Right cardiac atrium (tissue), 5 donors: ENCODE measurements at places on chromosomes 12 and 14.

- DNase-seq = no peak
These were observed 43.4 kb downstream of the BDKRB1 start for GRCh38 chr14:96299441-96299840.

DNA sequence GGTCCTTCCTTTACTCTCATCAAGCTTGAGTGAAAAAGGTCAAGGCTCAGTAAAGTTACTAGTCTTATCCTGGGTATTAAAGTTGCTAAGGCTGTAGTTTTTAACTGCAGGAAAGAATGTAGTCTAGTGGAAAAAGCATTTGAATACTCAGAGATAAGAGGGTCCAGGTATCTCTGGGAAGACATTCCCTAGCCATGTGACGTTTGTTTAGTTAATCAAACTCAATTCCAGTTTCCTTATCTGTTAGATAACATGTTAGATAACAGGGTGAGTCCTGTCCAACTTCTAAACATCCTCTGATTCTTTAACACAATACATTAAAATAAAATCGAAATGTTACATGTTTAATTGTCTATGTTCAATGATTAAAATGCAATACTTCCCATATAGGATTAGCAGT is 720.7 kb upstream of the LMO3 start:
- DNase-seq = no peak

- DNase-seq = peak; percentile 49
These were observed 36.4 kb downstream of the PDE3A start for GRCh38 chr12:20404576-20405346.

DNA sequence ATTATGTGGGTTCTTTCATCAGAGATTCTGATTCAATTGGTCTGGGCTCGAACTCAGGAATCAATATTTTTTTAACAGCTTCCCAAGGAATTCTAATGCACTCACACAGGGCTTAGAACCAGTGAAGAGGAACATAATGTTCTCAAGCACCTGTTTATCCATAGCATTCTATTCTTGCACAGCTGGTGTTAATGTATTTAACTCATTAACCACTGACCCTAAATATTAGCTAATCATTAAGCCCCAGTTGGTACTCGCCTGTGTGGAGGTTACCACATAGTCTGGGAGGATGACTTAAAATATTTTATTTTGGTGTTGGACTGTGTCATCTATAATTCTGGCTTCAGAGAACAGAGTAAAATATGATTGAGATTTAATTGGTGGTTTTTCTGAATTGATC is 45.3 kb downstream of the LRP6 start:
- DNase-seq = no peak
